RWPE1 (cell line): ENCODE measurements at places on chromosomes 1 and 21.

DNA sequence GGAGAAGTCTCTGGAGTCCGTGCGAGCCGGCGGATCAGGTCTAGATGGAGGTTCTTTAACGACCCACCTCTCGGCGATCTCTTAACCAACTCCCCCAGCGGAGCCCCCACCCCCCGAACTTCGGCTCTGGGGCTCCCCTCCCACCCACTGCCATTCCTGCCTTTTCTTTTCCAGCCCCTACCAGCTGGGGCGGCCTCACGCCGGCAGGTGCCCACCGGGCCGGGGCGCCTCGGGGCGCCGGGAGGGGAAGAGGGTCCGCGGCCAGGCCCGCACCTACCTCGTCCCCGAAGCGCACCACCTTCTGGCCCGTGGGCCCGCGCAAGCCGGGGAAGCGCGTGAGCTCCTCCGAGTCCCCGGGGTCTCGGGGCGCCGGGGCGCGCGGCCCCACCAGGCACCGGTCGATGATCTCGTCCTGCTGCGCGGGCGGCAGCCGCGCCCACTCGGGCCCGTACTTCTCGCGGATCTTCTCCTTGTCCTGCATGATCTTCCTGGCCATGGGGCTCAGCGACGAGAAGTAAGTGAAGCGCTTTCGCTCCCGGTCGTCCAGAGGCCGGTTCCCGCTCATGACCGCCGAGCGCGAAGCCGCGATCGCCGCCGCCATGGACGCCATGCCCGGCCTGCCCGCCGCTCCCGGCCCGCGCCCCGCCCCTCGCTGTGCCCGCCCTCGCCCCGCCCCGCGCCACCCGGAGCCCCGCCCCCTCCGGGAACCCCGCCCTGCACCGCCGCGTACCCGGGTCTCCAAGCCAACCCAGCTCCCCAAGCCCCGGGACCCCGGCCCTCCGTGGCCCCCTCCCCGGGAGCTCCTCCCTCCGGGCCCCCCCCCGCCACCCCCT, at the start of gene C1orf198:
TSS of gene C1orf198 (minus strand) at position 619 of the 833 bp plus-strand sequence. CDS start at position 610, 9 bp downstream.
- DNase-seq = peak; percentile 74

GRCh38 chr1:24806588-24806987, 61.3 kb downstream of the CLIC4 start:
- no peak for DNase-seq

- peak; percentile 87 for DNase-seq
Measured at GRCh38 chr1:204647114-204647804, 38.3 kb downstream of the LRRN2 start.

DNA sequence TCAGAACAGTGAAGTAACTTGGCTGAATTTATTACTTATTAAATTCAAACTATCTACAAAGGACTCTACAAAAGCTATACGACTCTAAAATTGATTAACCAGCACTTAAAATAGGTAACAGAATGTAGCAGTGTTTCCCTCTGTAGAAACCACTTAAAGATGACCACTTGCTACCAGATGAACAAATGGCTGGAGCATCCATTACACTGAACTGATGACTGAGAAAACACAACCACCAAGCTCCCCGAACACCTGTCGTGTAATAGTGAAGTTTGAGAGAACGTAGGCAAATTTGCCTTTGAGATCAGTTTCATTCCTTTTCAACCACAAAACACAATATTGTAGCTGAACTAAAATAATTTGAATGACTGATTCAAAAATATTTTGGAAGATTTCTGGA, 226.7 kb downstream of the KCNT2 start:
- DNase-seq = no peak

- no peak for DNase-seq
Measured at GRCh38 chr1:151108331-151108730, 37.8 kb downstream of the GABPB2 start.

DNA sequence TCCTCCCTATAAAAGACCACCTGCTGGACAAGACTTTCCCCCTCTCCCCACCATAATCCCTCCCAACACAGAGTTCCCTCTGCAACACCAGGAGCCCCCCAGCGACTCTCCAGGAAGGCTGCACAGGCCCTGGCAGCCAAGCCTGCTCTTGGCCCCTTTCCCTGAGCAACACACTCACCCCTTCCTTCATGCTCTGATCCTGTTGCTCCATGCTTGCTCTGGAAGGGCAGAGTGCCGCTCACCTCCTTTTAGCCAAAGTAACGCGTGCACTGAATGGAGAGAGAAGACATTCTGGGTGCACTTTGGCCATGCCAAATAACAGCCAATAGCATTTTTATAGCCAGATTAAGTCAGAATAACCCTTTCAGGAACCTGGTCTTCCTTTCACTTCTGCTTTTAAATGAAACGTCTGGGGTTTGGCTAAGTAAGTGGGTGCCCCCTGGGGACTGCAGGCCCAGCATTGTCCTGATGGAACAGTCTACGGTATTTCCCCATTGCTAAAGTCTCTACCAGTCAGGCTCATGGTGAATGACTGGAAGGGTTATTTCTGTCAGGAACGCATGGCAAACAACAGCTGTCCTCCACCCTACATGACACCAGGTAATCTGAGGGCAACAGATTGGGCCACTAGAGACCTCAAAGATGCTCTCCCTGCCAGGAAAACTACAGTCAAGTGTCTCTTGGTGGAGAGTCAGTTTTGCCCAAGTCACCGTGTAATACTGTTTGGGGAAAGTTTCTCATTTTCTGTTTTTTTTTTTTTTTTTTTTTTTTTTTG, at the start of gene SLC2A5:
TSS of gene SLC2A5 (minus strand) at position 310 of the 775 bp plus-strand sequence. CDS start at position 211, 99 bp downstream.
- no peak for DNase-seq

DNA sequence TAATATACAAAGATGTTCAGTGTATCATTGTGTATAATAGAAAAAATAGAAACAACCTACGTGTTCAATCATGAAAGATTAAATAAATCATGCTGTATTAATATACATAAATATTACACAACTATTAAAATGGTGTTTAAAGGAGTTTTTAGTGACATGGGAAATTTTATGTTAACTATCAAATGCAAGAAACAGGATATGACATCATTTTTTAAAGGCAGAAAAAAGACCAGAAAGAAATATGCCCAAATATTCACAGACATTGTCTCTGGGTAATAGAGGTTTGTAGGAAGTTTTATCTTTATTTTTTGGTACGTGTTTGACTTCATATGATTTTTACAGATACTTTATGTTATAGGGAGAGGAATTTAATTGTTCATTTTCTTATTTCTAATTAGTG, 34.0 kb downstream of the NPHS2 start:
- DNase-seq = no peak

GRCh38 chr1:155014709-155015508, 12.3 kb downstream of the ZBTB7B start:
- DNase-seq = no peak

- DNase-seq = no peak
Measured at GRCh38 chr21:45556645-45557615, 14.7 kb upstream of the SLC19A1 start.

- no peak for DNase-seq
Measured at GRCh38 chr21:38668541-38668940, 137.2 kb upstream of the ETS2 start.

DNA sequence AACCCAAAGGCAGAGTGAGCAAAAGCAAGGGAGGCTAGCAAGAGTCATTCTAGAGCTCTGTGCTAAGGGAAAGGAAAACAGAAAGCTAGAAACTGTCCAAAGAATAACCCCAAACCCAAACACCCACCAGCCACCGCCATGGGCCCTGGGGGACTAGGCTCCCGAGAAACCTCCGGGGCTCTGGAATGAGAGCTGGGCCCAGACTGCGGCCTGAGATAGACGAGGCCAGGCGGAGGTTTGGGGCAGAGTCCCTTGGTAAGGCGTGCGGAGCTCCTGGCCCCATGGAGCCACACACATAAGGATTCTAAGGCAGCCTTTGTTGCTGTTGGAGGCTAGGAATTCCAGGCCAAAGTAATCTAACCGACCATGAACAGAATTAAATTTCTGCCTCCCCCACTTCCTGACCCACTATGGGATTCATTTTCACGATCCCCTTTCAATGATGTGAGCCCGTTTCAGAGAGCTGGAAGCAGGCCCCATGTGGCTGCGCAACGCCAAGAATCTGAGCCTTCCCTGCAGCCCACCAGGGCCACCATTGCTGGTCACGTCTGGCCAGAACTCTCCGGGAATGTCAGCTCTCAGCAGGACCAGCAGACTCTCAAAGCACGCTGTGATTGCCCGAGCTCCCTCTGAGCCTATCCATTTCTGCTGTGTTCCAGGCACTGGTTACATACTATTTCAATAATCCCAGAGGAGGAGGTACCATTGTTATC, 145.0 kb downstream of the TRABD2B start:
- no peak for DNase-seq

DNA sequence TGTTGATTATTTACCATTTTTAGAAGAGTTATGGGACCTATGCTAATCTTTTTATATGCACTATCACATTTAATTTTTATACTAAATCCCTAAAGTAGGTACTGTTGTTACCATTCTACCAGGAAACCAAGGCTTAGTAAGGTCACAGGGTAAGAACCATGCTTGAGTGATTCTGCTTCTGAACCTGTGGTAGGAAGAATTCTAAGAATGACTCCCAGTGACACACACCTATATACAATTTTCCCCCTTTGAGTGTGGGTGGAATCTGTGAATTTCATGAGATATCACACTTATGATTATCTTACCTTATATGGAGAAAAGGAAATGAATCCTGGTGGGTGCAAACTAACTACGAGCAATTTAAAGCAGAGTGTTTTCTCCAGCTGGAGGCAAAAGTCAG, 391.0 kb downstream of the USH2A start:
- no peak for DNase-seq

DNA sequence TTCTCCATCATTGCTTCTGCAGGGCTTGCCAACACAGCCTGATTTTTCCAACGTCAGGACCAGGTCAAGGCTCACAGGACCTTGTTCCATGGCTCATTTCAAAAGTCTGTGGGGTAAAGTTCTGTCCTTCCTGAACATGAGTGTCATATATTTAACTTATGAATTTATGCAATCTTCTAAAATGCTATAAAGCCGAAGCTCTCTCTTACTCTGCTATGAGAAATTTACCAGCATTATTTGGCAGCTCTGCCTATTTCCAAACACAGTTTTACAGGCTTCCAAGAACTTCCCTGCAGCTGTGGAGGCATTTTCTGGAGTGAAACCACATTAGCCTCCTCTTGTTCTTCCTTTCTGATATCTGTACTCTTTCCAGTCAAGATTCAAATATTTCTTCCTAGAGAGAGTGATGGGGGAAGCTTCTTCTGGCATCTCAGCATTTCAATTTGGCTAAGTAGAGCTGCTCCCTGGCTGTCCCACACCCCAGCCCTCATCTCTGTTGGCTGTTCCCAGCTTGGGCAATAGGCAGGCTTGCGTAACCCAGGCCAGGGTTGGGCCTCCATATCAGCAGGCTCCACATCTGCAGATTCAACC, 15.6 kb upstream of the HMGCS2 start:
- DNase-seq = no peak

GRCh38 chr1:59243550-59243949, 53.3 kb upstream of the FGGY start:
- no peak for DNase-seq

DNA sequence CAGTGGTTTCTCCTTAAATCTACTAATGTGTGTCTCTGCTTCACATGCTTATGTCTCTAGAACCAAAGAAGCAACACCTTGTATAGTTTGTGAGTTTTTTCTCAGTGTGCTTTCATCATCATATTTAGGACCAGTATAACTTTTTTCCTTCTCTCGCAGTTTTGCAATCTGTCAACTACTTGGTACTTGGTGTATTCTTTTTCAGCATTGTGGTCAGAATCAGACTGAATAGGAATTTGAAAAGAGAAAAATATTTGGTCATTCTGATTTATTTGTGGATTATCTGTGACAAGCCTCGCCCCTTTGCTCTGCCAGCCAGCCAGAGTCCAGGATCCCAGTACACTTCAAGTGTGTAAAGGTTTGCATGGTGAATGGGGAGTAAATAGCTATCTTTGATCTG, 122.3 kb downstream of the C1orf21 start:
- DNase-seq = no peak

DNA sequence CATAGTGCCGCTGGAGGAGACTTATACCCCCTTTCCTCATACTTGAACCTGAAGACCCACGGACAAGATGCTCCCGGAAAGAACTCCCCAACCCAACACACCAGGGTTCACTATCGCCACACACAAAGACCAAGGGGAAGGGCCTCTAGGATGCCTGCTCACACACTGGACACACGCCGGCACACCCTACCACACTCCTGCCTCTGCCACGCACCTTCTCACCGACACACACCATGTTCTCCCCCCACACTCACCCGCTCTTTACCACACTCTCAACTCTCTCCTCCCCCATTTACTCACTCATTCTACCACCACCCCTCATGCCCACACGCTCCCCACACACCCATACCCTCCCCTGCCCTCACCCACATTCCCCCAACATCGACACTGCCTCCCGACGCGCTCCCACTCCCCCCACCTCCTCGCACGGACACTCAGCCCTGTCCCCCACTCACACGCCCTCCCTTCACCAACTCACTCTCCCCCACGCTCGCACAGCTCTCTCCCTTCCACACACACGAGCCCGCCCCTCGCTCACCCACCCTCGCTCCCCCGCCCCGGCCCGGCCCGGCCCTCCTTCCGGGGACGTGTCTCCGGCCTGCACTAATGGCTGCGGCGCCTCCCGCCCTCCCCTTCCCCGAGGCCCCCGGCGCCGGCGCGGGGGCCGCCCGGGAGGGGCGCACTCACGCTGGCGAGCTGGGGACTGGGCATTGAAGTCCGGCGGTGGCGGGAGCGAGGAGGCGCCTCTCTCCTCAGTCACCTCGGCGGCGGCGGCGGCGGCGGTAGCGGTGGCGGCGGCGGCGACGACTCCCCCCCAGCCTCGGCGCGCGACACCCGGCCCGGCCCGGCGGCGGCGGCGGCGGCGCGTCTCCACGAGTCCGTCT, 626 bp downstream of the PTP4A2 start:
- DNase-seq = peak; percentile 44

DNA sequence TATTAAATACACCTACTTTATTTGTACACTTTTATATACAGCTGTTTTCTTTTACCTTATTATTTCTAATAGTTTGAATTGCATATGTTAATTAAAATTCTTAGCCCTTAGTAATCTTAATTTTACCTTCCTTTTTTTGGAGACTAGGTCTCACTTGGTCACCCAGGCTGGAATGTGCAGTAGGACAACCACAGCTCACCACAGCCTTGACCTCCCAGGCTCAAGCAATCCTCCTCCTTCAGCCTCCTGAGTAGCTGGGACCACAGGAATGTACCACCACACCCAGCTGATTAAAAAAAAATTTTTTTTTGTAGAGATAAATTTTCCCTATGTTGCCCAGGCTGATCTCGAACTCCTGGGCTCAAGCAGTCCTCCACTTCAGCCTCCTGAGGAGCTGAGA, 15.0 kb upstream of the SDC3 start:
- DNase-seq = no peak

- DNase-seq = no peak
Measured at GRCh38 chr1:87785386-87785785, 456.7 kb downstream of the LMO4 start.

- no peak for DNase-seq
Measured at GRCh38 chr1:35714921-35715567, 3.6 kb downstream of the C1orf216 start.

DNA sequence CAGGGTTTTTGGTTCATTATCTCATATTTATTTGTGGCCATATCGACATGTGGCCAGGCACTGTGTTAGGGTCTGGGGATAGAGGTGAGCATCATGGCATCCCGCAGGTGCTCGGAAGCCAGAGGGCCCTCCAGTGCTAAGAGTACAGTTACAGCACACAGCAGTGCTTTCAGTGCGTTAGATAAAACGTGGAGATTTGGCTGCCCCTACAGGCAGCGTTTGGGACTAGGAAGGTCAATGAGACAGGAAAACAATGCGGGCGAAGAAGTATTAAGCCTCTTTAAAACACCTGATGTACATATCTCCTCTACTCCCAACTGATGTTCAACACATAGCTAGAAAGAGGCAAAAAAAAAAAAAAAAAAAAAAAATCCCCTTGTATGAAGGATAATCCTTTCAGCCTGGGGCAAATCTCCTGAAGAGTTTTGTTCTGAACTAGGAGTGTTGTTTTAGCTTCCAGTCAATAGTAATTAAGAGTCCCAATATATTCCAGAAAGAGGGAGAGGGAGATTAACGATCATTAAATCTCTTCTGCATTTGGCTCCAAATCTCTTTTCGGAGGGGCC, 80.1 kb downstream of the CAPZB start:
- DNase-seq = no peak
